Heart left ventricle (tissue), 16 donors: ENCODE measurements at places on chromosomes 7 and 10. TPM values are rescaled to one million over a fixed set of nuclear protein-coding genes. Genes with fewer than 3 reads are reported as not detected.

Gene PRKCQ
- polyA plus RNA-seq = 0.04 TPM

Gene ANK3
- polyA plus RNA-seq = 33.8 TPM

Gene UTF1
- not detected for polyA plus RNA-seq

Gene LIPA
- 22.1 TPM for polyA plus RNA-seq

Gene CDHR3
- 0.60 TPM for polyA plus RNA-seq

Gene TEX47
- not detected for polyA plus RNA-seq

Gene MRLN
- not detected for polyA plus RNA-seq

Gene IGF2BP3
- polyA plus RNA-seq = 0.30 TPM

DNA sequence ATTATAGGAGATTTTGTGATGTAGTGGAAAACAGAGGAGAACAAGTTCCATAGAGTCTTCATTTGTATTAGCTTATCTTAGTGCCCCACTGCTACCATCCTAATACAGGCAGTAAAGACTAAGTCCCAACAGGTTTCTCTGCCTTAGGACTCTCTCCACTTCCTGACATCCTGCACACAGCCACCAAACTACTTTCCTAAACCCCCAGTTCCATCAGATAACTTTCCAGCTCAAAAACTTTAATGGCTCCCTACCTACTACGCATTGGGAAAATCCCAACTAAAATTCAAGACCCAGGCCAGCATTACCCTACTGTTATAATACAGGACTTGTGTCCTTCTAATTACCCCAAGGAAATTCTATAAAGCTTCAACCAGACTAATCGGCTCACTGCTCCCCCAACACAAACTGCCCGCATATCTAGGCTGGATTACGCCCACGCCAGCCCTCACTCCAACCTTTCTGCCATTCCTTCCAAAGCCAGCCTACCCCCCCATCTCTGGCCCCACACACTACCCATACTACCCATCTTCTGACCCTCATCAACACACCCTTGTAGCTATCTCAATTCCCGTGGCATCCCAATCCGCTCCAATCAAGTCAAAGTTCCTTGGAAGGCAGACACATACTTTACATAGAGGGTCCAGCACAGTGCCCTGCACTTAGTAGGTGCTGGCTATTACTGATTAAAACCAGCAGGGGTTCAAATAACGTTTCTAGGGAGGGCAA is 1.4 kb downstream of the IDE start:
- H3K36me3 ChIP-seq = peaks cover 8% of the 10 kb centered on the region
- peak overlapping the region; percentile 71 for H3K4me3 ChIP-seq
- H3K27ac ChIP-seq = peak overlapping the region; percentile 96
- no peak for DNase-seq
- H3K4me1 ChIP-seq = peaks cover 9% of the 10 kb centered on the region

- no peak overlapping the region for H3K4me3 ChIP-seq
- no peaks in the 10 kb centered on the region for H3K4me1 ChIP-seq
- H3K36me3 ChIP-seq = no peaks in the 10 kb centered on the region
- DNase-seq = no peak
- no peaks in the 10 kb centered on the region for H3K27me3 ChIP-seq
- H3K27ac ChIP-seq = no peak overlapping the region
Measured at GRCh38 chr10:90621577-90621976, 236.3 kb downstream of the HTR7 start.

DNA sequence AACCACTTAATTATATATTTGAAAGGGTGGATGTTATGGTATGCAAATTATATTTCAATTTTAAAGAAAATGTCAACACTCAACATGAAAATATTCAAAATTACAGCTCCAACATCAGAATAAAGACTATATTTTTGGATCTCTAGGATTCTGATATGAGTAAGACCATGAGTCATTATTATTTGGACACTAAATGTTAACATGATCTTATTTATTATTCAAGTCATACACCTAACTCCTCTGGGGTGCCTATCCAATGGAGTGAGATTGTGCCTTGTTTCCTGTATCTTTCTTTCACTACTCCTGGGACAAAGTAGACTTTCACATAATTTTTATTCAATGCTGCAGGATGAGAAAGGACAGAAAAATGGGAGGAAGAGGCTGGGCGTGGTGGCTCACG is 135.2 kb upstream of the PRSS1 start:
- DNase-seq = no peak
- H3K4me1 ChIP-seq = no peaks in the 10 kb centered on the region
- peaks cover 23% of the 10 kb centered on the region for H3K27me3 ChIP-seq
- H3K27ac ChIP-seq = no peak overlapping the region
- no peak overlapping the region for H3K4me3 ChIP-seq

GRCh38 chr10:123272171-123272570 is 118.0 kb downstream of the BUB3 start:
- H3K27ac ChIP-seq = no peak overlapping the region
- no peaks in the 10 kb centered on the region for H3K36me3 ChIP-seq
- H3K4me1 ChIP-seq = no peaks in the 10 kb centered on the region

DNA sequence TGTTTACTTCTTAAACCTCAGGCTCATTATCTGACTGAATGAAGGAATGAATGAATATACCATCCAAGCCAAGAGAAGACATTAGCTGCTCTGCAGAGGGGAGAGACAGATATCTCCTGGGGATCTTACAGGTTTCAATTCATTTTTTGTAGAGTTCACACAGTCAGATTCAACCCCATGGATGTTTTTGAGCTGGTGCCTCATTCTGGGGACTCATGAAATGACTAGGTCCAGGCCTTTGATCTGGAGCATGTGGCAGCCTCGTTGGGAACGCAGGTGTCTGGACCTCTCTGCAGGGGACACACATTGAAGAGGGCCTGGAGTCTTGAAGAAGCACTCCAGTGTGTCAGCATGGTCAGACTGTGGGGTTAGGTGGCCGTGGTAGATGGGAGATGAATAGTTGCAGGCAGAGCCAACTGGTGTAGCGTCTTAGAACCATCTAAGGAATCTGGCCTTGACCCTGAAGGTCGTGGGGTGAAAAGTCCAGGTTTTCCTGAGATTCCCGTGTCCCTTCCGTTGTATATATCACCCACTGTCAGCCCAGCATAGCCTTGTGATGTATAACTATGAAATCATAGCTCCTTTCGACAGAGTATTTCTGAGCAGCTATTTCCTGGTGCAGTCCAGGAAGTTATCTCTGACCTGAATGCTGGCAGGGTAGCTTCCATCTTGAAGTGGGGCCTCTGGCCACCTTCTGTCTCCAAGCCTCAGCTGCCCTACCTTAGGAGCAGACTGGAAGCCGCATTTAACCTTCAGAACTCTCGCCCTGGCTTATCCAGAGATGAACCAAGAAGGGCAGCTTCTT is 22.3 kb downstream of the BTBD16 start:
- peaks cover 5% of the 10 kb centered on the region for H3K4me1 ChIP-seq
- no peak for DNase-seq
- H3K27ac ChIP-seq = no peak overlapping the region

- no peaks in the 10 kb centered on the region for H3K4me1 ChIP-seq
- DNase-seq = no peak
- no peak overlapping the region for H3K4me3 ChIP-seq
- H3K27ac ChIP-seq = no peak overlapping the region
Measured at GRCh38 chr7:50214126-50214670, 90.3 kb upstream of the IKZF1 start.

GRCh38 chr10:109898666-109899355 is 24.5 kb downstream of the XPNPEP1 start:
- H3K4me1 ChIP-seq = peaks cover 73% of the 10 kb centered on the region
- peak overlapping the region; percentile 82 for H3K27ac ChIP-seq
- no peak overlapping the region for H3K4me3 ChIP-seq
- no peak for DNase-seq
- no peaks in the 10 kb centered on the region for H3K36me3 ChIP-seq
- H3K27me3 ChIP-seq = no peaks in the 10 kb centered on the region

- peak overlapping the region; percentile 14 for H3K27ac ChIP-seq
- no peak for DNase-seq
- H3K36me3 ChIP-seq = no peaks in the 10 kb centered on the region
- H3K4me1 ChIP-seq = peaks cover 92% of the 10 kb centered on the region
Measured at GRCh38 chr7:120997882-120998474, 9.5 kb downstream of the CPED1 start.

GRCh38 chr7:68524126-68524525 is 1074.1 kb upstream of the AUTS2 start:
- no peak for DNase-seq
- no peaks in the 10 kb centered on the region for H3K36me3 ChIP-seq
- H3K27ac ChIP-seq = no peak overlapping the region
- H3K4me1 ChIP-seq = no peaks in the 10 kb centered on the region
- no peaks in the 10 kb centered on the region for H3K27me3 ChIP-seq

GRCh38 chr7:71120096-71120495 is 11.8 kb upstream of the GALNT17 start:
- no peak overlapping the region for H3K27ac ChIP-seq
- no peak overlapping the region for H3K4me3 ChIP-seq
- H3K36me3 ChIP-seq = no peaks in the 10 kb centered on the region
- H3K27me3 ChIP-seq = no peaks in the 10 kb centered on the region
- H3K4me1 ChIP-seq = no peaks in the 10 kb centered on the region

DNA sequence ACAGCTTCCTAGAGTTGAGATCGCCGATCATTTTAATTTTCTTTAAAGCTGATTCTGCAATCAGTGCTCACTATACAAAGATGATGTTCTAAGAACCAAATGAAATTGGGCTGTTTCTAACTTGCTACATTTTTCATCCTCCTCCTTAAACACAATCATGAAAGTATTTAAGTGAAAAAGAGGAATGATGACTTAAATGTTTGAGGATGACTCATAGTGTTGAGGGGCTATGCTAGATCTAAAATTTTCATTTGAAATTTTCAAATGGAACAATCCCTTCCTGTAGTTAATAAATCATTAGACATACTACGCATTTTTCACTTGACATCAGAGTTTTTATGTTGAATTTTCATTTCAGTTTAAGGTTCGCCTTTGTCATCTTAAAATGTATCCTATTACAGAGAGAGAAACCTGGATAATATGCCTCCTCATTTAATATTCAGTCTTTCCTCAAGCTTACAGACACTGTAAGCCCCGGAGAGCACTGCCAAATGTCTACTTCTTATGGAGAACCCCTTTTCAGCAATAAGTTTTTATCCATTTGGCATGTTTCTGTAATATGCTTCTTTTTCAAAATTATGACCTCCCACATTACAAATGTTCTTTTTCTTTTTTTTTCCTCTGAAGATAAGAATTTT is 499.6 kb downstream of the MAGI2 start:
- DNase-seq = no peak
- no peaks in the 10 kb centered on the region for H3K27me3 ChIP-seq
- H3K27ac ChIP-seq = no peak overlapping the region
- H3K4me3 ChIP-seq = no peak overlapping the region

DNA sequence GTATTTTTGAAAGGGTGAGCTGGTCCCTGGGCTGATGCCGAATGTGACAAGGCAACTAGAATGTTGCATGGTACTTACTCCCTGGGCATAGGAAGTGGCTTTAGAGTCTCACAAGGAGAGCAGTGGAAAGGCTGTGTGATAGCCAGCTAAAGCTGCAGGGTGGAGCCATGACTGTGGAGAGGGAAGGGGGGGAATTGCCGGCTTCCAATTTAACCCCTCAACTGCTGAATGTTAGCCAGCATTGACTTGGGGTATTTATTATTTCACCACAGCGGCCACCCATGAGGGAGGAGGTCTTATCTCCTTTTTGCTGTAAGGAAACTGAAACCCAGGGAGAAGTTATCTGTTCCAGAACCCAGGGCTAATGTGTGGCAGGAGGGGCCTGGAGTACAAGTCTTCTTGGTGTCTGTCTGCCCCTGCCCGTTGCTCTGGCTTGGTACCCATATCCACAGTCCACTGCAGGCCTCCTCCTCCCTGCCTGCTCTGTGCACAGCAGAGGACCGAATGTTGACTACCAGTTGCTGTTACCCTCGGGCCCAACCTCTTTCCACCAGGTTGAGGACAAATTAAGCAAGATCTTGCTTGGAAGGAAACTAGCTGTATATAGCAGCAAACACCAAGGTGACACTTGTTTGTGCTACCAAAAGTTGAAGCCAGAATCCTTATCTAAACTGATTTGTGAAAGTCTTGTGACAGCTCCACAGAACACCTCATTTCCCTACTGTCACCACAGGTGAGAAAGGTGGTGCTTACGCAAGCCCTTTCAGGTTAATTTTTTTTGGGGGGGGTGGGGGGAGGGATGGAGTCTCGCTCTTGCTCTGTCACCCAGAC is 37.6 kb downstream of the WBP1L start:
- H3K4me3 ChIP-seq = peak overlapping the region; percentile 4
- H3K4me1 ChIP-seq = peaks cover 82% of the 10 kb centered on the region
- H3K36me3 ChIP-seq = no peaks in the 10 kb centered on the region
- no peak for DNase-seq

DNA sequence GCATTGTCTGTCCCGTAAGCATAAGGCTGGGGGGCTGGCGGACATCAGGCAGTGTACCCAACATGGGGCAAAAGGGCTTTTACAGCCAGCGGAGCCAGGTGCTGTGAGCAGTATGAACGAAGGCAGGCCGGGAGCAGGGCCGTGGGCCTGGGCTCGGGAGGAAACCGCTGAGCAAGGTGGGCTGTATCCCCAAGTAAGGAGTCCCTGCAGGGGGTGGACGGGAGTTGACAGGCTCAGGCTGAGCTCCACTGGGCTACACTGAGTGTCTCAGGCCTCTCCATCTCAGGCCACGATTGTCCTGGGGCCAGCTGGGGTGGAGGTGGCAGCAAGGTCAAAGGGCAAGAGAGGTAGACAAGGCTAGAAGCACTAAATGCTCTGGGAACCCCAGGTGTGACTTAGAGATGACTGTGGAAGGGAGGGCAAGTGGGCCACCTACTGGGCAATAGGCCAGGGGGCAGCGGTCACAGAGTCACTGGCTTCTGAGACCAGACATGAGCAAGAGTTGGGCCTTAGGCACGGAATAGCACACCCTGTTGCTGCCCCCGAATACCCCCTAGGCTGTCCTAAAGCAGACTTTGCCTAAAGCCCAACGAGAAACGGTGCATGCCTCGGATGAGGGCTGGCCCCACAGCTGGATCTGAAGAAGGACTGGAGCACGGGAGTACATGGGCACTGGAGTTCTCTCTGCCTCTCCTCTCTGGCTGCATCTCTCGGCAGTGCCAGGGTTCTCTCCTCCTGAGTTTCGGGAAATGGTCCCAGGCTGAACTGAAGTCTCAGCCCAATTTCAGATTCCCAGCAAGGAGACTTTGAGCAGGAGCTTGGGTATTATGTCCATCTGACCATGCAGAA is 10.8 kb upstream of the RAMP3 start:
- H3K4me3 ChIP-seq = no peak overlapping the region
- H3K4me1 ChIP-seq = no peaks in the 10 kb centered on the region
- no peaks in the 10 kb centered on the region for H3K27me3 ChIP-seq

- no peak overlapping the region for H3K4me3 ChIP-seq
- H3K27ac ChIP-seq = no peak overlapping the region
- H3K4me1 ChIP-seq = no peaks in the 10 kb centered on the region
- no peaks in the 10 kb centered on the region for H3K36me3 ChIP-seq
- no peak for DNase-seq
- H3K27me3 ChIP-seq = no peaks in the 10 kb centered on the region
Measured at GRCh38 chr10:60459701-60460457, 70.2 kb upstream of the ANK3 start.
